NCI-H460 (cell line): ENCODE measurements at places on chromosomes 2 and 18.

GRCh38 chr2:149346272-149346671, 15.9 kb downstream of the LYPD6 start:
- no peak for DNase-seq

DNA sequence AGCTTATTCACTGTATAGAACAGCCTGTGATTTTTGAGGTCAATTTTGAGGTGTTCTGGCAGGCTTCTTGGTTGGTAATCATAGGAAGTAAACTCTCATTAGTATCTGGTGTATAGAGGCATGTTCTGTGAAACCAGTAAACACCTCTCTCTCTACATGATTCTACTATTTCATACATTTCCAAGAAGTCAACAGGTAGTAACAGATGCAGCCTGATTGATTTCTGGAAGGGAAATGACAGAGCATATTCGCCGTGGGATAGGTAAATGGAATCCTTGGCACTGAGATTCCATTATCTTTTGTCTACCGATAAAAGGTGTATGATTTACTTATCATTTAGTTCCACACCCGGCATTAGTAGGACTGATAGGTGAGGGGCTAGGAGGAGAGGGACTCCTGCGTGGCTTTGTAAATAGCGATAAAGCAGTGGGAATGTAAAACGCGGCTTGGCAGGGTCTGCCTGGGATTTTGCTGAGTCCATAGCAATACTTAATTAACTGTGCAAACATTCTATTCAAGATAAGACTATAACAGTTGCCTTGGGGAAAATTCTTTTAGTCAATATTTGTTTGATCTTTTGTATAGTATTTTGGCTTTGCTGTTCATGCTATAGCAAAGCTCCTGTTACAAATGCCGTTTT, 32.3 kb downstream of the LYPD6B start:
- no peak for DNase-seq

DNA sequence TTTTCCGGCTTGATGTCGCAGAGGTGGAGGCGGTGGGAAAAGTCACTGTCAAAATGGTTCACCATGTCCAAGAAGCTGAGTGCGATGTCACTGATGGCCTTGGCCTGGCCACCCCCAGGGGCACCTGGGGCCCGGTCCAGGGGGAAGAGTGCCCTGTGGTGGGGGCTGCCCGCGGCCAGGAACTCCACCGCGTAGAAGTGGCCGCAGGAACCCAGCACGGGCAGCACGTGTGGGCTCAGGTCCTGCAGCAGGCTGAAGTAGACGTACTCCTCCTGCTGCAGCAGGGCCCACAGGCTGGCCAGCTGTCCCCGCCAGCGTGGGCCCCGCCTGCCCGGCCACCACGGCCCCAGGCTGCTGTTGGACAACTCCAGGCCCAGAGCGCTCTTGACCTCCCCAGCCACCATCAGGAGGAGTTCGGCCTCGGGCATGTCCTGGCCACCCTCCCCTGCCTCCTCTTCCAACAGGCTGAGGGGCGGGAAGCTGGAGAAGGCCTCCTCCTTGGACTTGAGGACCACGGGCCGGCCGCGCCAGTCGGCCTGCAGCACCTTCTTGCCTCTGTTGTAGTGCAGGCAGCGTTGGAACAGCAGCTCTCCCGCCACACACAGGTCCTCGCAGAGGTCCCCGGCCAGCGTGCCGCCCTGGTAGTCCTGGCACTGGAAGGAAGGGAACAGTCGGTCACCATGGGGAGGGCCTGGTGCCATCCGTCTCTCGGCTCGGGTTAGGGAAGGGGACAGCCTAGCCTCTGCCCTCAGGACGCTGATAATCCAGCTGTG, 10.3 kb downstream of the DIPK1C start:
- DNase-seq = no peak

GRCh38 chr2:38765149-38765548, 12.9 kb upstream of the GEMIN6 start:
- no peak for DNase-seq

DNA sequence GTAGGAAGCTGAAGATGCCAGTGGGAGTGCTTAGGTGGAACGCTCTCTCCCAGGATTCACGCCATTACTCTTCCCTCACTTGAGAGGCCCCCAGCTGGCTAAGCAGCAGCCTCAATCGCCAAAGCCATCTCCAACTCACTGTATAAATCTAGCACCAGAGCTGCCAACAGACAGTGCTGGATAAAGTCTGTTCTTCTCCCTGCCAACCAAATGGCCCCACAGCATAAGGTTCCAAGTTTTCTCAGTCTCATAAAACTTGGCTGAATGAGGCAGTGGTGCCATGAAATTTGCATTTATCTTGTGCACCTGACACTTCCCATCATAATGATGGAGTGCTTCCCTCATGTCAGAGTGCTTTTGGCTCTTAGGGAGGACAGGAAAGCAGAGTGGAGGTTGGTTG, 428.2 kb upstream of the ETAA1 start:
- no peak for DNase-seq
